ENCODE measurements at places on chromosomes 2 and 18.

DNA sequence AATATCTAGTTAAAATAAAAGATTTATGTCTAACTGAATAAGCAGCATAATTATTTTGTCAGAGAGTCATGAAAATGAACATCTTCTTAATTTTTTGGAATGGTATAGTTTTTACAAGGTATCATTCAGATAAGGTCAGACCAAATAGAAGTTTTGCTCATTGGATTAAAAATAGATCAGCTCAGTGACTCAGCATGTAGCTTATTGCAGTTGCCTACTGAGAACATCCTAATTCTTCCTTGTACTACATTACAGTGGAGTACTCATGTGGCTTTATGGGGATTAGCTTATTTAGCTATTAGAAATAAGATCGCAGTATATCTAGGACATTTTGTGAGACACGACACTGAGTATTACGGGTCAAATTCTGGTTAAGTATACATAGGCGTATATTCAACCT is 38.2 kb upstream of the PPM1B start:
- DNase-seq: no peak

- no peak for DNase-seq
Observed at GRCh38 chr2:234939996-234940395, 11.8 kb upstream of the SH3BP4 start.

DNA sequence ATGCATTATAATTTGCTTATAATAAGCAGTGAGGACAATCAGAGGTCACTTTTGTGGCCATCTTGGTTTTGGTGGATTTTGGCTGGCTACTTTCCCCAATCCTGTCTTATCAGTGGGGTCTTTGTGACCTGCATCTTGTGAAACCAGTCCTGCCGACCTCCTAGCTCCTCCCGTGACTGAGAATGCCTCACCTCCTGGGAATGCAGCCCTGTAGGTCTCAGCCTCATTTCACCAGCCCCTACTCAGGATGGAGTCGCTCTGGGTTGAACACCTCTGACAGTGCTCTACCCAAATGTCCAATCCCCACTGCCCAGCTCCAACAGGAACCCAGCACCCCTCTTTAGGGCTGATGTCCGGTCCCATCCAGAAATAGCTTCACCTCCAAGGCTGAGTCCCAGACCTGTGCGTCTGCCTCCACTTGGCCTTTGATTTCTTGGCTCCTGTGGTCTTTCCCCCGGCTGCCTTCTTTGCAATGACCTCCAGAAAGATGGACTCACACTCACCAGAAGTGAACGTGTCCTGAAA is 31.3 kb upstream of the PXDN start:
- DNase-seq: no peak

DNA sequence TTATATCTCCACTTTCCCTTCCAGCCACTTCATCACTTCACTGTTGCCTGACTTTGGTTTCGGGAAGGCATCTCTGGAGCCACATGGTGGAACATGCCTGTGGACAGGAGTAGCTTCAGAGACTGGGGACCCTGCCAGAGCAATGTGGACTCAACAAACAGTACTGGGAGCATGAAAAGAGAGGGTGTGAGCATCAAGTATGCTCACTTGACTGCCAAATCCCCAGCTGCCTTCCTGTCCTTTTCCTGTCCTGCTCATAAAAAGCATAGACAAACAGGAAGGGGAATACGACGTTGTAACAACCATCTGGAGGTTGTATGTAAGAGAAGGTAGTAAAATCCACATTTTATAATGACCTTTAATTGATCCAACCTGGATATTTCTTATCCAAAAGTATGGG is 61.3 kb upstream of the CSRNP3 start:
- DNase-seq: no peak

- no peak for DNase-seq
Observed at GRCh38 chr2:135615404-135615803, 84.1 kb downstream of the R3HDM1 start.

GRCh38 chr2:16326711-16327300 is 338.8 kb downstream of the CYRIA start:
- DNase-seq: no peak

- no peak for DNase-seq
Observed at GRCh38 chr2:207983641-207984042, 41.7 kb downstream of the PLEKHM3 start.

DNA sequence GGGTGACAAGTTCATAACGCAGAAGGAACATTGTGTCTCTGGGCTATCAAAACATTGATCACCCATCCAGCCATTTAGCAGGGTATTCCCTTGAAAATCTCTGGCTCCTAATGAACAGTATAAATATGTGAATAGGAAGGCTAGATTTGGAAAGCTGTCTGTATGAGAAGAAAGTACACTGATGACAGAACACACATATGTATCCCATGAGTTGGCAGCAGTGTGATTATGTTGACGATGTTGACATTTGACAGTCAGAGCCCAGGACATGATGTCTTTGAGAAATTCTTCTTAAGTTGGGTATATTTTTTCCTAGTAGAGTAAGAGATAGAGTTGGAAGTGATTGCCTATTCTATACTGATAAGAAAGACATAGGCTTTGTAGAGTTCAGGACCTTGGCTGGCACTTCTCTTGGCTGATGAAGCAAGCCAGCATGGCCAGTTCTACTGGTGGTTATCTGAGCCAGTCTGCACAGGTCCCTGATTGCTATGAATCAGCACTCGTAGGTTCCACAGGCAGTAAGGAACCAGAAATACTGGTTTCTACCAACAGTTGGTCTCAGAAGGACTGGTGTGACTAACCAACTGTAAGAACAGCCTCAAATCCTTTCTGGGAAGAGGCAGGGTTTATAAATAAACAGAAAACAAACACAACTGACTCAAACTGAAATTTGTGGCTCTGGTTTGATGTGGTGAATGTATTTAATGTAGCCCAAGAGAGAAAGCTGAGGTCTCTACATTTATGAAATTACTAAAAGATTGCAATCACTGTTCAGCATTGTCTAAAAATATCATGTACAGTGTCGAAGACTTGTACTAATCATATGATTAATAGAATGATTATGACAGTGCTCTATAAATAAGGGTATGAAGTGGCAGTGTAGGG is 43.9 kb upstream of the RAPH1 start:
- DNase-seq: no peak

GRCh38 chr2:207417301-207417718 is 112.5 kb upstream of the CREB1 start:
- no peak for DNase-seq

GRCh38 chr2:3631161-3631850 is 26.7 kb upstream of the ALLC start:
- DNase-seq: no peak

- DNase-seq: no peak
Observed at GRCh38 chr2:49687918-49688317, 533.6 kb upstream of the FSHR start.

DNA sequence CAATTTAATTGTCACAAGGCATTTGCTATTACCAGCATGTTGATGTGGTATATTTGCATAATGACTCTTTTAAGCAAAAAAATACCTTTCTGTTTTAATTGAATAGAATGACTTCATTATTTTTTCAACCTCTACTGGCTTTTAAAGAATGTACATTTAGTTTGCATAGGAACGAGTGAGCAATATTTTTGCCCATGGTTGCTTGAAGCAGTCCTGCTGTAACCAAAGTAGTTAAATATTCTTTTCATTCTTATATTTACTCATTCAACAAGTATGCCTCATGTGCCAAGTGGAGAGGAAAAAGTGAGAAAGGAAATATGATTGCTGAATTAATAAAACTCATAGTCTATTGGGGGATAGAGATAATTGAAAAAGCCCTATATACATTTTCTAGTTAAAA is 184.7 kb downstream of the DSEL start:
- DNase-seq: no peak

- DNase-seq: no peak
Observed at GRCh38 chr2:173424886-173425285, 70.2 kb downstream of the CDCA7 start.

GRCh38 chr2:239236043-239236807 is 164.6 kb downstream of the HDAC4 start:
- no peak for DNase-seq

GRCh38 chr2:59733567-59733930 is 819.9 kb downstream of the BCL11A start:
- no peak for DNase-seq

- DNase-seq: no peak
Observed at GRCh38 chr18:9578306-9578705, 36.1 kb downstream of the PPP4R1 start.

DNA sequence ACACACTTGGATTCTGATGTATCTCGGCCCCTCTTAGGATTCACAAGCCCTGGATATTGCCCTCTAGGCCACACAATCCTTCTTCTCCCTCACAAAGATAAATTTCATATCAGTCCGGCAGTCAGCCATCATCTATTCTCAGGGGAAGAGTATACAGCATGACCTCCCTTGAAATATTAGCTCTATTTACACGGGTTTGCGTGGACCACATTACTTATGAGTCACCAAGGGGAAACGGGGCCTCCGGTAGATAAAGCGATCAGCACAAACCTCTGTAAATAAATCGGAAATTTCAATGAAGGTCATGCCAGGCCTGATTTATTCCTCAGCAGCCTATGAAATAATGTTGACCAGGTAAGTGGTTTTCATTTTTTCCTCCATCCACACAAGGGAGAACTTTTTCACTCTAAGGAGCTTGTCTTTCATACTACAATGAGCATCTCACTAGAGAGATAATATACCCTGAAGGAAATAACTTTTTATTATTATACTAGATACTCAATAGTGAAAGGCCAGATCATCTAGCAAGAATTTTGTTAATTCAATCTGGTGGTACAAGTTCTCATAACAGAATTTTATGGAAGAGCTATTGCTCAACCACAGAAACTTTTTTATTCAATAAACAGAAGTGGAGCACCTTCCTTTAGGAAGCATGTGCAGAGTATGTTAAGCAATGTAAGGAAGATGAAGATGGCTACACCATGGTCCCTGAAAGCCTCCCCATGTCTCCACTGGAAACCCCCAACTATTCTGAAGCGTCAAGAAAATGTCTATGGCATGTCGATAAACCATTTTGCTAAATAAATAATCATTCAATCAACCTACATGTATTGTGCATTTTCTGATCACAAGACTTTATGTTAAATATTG is 125.2 kb upstream of the PIK3C3 start:
- no peak for DNase-seq

- no peak for DNase-seq
Observed at GRCh38 chr18:58670404-58671110, 708 bp upstream of the MALT1 start.

- DNase-seq: no peak
Observed at GRCh38 chr2:106581755-106582147, 94.6 kb downstream of the CD8B2 start.
